ENCODE measurements at places on chromosomes 12 and 14.

GRCh38 chr12:116697305-116697704 lies 40.6 kb downstream of the SPRING1 start:
- DNase-seq: no peak

DNA sequence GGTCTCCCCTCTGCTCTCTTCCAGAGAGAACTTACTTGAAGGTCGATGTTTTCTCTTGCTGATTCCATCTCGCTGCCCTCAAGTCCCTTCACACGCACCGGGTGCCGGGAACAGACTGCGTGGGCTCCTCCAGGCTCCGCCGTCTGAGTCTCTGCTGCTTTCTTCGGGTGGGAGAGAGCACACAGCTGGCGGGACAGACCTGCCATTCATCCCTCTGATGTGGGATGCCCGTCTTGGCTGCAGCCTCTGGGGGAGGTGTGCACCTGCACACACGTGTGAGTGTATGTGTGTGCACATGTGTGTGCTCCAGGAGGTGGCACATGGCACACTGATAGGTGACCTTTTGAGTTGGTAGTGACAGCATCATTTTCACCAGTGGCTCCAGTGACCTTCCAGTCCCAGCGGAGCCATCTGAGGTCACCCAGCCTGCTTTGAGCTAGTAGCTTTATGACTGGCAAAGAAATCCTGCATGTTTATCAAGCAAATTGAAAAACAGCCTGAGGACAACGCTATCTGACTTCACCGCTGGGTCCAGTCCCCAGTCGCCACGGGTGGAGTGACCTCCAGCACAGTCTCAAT lies at the start of gene NINJ2:
Gene NINJ2, minus strand, starts transcription at position 153 of the 579 bp plus-strand sequence. Its CDS starts 85 bp downstream, at position 68.
- DNase-seq: no peak

- DNase-seq: no peak
Observed at GRCh38 chr12:27191531-27191930, 52.6 kb upstream of the STK38L start.

DNA sequence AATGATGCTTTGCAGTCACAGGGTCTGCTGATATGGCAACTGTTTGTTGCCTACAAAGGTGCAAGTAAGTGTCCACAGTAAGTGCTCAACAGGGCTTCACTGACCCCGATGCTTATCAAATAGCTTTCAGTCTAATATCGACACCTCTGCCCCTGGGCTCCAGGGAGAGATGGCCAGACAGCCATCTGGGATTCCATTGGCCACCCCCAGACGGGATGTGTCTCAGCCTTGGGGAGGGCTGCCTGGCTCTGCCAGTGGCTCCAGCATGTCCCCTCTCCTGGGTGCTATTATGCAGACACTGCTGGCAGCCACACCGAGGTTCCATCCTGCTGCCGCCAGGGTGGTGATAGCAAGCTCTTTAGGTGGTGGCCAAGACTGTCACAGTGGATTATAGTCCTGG lies 57.4 kb downstream of the DGLUCY start:
- no peak for DNase-seq

DNA sequence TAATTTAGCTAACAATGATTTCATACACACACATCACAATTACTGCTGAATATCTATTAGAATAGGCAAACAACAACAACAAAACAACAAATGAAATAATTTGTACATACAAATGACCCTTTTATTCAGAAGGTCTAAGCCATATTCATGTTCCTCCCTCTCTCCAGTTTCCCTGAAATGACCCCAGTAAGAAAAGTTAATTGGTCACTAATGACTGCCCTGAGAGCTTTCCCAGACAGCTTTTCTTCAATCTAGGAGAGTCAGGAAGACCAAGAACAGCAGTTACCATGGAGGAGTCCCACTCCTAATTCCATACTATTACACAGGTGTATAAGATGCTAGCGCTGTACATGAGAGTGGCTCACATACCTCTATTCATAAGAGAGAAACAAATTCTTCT lies 121.2 kb upstream of the GRIP1 start:
- DNase-seq: no peak

GRCh38 chr14:71852181-71852580 lies 80.0 kb upstream of the RGS6 start:
- DNase-seq: no peak

DNA sequence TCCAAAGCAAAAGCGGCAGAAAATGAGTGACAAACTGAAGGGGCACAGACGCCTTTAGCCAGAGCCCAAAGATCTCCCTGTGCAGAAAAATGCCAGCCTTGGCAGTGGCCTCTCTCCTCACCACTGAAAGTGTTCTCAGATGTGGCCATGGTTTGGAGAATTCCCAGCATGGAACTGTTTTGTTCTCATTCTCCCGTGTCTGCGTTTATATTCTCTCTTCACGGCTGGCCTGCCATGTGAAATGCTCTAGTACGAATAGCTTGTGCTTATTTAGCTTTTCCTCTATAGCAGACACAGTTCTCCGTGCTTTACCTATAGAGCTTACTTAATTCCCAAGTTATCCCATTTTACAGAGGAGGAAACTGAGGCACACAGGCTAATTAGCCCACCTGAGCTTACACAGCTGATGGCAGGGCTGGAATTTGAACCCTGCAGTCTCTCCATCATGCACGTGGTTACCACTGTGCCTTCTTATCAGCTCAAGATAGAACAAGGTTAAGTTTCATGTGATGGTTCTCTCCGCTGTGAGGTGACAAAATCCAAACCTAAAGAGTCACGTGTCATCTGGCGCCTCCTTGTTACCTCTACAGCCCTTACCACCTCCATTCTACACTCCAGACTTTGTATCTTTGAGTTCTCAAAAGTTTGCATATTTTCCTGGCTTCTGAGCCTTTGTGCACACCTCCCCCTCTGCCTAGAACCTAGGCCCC lies 141.6 kb downstream of the GCH1 start:
- no peak for DNase-seq

GRCh38 chr12:47938093-47938492 lies 25.3 kb upstream of the TMEM106C start:
- DNase-seq: no peak

DNA sequence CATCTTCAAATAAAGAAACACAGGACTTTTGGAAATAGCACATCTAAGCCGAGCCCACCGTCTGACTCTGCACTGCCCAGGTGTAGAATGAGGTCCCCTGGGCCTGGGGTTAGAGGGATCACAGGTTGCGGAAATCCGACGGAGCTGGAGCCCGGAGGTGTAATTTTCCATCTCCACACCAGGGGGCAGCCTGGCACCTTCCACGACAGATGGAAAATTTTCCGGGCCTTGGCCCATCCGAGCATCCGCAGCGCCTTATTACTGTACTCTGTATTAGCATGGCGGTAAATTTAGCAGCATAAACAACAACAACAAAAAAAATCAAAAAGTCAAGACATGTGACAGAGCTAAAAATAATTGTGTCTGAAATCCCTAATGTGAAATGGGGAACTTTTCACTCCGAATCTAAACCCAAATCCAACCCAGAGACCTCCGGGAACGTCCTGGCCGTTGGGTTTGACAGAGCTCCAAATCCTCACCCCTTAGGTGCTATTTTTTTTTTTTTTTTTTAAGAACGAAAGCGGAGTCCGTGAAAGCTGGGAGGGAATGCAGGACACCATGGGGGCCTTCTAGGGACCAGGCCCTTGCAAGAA lies 93.9 kb downstream of the KSR2 start:
- DNase-seq: peak; percentile 79

GRCh38 chr12:1488908-1489381 lies 105.4 kb downstream of the FBXL14 start:
- DNase-seq: no peak

DNA sequence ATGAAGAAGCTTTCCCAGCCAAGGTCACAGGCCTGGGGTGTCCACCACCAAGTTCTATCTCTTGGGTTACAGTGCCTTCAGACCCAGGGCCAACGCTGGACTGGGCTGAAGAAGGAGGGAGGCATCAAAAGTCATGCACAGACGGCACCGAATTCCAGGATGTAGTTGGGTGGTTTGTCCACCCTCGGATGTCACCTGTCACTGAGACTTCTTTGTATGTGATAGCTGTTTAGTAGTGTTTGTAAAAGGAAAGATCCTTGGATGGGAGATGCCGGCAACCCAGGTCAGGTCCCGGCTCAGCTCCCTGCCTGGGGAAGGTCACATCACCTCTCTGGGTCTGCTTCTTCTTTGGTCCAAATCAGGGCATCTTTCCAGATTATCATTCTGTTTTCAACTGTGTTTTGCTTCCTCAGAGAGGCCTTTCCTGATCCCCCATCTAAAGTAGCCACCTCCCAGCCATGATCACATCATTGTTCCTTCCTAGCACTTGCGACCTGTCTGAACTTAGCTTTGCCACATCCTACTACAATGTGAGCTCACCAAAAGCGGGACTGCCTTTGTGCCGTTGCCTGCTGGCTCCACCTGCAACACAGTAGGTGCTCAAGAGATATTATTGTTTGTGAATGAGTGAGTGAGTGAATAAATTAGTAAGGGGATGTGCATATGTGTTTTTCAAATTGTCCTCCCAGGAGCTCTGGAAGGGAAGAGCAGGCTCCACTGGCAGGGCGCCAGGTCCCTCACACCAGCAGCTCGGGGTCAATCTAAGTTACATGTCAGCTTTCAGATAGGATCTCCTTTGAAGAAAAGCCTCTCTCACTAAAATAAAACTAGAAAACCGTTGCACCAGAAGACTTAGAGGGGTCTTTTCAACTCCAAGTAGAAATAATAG lies 2.1 kb downstream of the TSPAN11 start:
- DNase-seq: no peak

GRCh38 chr12:1970331-1970900 lies 33.8 kb downstream of the DCP1B start:
- no peak for DNase-seq

GRCh38 chr12:117228239-117228638 lies 38.0 kb upstream of the FBXO21 start:
- DNase-seq: no peak

DNA sequence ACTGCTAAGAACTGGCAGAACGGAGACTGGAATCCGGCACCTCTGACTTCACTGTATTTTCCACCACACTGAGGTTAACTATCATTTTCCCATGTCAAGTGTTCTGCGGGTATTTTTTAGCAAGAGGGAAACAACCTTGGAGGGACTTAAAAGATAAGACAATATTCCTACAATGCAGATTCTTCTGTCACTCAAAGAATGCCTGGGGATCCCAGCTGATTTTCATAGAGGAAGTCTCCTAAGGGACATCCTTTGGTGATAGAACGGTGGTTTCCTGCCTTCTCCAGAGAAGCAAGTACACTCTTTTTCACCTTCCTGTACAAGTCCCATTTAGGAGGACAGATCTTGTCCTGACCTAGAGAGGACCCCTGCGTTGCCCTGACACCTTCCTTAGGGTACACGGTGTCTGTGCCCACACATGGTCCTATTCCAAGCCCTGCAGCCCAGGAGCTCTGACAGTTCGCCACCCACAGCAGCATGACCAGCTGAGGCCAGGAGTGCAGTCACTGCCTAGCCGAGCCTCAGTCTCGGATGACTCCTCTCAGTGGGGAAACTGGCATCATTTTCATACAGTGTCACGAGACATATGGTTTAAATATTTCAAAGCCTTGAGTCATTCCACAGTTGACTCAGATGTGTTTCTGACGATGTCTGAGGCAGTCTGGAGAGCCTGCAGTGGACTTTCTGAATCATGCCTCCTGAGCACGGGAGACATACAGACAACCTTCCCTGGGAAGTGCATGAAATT lies 181.3 kb upstream of the FKBP4 start:
- peak; percentile 47 for DNase-seq

GRCh38 chr14:38646391-38646790 lies 390.5 kb upstream of the CLEC14A start:
- no peak for DNase-seq

GRCh38 chr12:52584156-52584682 lies 10.6 kb upstream of the KRT74 start:
- DNase-seq: no peak

- DNase-seq: no peak
Observed at GRCh38 chr12:31234955-31235867, 90.7 kb downstream of the SINHCAF start.

- no peak for DNase-seq
Observed at GRCh38 chr14:70254476-70254961, 65.8 kb upstream of the SLC8A3 start.

DNA sequence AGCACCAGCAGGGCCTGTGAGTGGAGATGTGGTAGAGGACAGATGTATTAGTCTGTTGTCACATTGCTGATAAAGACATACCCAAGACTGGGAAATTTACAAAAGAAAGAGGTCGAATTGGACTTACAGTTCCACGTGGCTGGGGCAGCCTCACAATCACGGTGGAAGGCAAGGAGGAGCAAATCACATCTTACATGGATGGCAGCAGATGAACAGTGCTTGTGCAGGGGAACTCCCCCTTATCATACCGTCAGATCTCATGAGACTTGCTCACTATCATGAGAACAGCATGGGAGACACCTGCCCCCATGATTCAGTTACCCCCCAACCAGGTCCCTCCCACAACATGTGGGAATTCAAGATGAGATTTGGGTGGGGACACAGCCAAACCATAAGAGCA lies 361.9 kb downstream of the VRK1 start:
- DNase-seq: no peak

DNA sequence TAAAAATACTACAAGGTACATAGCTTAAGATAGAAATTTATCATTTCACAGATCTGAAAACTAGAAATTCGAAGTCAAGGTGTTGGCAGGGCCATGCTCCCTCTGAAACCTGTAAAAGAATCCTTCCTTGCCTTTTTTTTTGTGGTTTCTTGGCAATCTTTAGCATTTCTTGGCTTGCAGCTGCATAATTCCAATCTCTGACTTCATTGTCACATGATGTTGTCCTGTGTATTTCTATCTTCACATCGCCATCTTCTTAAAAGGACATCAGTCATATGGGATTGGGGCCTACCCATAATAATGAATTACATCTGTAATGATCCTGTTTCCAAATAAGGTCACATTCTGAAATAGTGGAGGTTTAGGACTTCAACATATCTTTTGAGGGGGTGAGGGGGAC lies 250.4 kb downstream of the TMTC2 start:
- DNase-seq: no peak

- no peak for DNase-seq
Observed at GRCh38 chr12:96883571-96883970, 23.5 kb upstream of the NEDD1 start.

DNA sequence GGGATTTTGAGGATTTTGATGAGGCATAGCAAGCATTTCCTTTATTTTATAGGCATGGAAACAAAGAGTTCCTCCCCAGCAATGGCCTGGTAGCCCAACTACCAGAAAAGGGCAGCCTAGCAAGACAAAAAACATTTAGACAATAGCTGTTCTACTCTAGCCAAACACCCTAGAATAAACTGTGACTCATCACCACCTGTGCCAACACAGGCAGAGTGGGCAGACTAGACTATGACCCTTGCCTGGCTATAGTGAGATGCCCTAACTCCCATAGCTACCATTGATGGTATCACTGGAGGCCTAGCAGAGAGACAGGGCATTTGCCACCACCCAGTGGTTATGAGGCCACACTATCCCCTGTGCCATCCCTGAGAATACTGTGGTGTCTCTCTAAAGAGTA lies 15.5 kb upstream of the CCER1 start:
- DNase-seq: no peak

Data from stimulated activated CD4-positive, alpha-beta T cell treated with anti-CD3 and anti-CD28 coated beads, Interleukin-2, amount 100 ng/mL, for 48 hours (primary cell).